Progenitor cell of endocrine pancreas (in vitro differentiated cells): ENCODE measurements at places on chromosomes 3 and 15.

DNA sequence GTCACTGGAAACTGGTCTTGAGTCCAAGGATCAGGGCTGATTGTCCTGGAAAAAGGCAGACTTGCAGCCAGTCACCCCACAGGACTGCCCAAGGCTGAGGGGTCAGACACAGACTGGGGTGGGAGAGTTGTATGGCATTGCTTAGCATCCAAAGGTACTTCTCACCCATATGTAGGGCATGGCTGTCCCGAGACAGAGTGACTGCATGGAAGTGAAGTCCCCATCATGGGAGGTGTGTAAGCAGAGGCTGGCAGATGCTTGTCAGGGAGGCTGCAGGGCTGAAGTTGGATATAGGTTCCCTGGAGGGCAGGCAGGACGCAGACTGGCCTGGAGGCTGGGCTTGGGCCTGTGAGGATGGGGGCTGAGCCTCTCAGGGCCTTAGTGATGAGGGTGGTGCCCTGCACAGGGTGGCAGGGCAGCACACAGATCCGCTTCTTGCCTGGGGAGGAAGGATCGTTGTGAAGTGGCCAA, 31.1 kb downstream of the PSTPIP1 start:
- DNase-seq, result no peak

- DNase-seq, result no peak
These were observed 63.3 kb upstream of the GATM start for GRCh38 chr15:45441686-45442085.

- no peak for DNase-seq
These were observed 43.7 kb downstream of the ATP8B4 start for GRCh38 chr15:50075319-50075718.

DNA sequence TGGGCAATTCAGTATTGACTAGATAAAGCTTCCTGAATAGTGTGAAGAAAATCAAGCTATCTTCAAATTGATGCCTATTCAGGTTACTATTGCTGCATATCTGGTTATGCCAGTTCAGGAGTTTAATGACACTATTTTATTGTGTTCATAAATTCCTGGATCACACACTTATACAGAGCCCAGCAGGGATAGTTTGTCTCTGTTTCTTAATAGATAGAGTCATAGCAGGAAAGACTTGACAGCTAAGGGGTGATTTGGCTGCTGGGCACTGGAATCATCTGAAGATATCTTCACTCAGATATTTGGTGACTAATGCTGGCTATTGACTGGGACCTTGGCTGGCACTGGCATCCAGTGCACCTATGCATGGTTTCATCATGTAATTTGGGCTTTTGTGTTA, 187.8 kb downstream of the PYDC2 start:
- no peak for DNase-seq

- no peak for DNase-seq
These were observed 28.8 kb upstream of the EPHB1 start for GRCh38 chr3:134766290-134766689.

GRCh38 chr15:71679793-71680353, 130.5 kb upstream of the NR2E3 start:
- DNase-seq, result no peak

GRCh38 chr15:70447521-70447920, 315.8 kb downstream of the UACA start:
- no peak for DNase-seq

DNA sequence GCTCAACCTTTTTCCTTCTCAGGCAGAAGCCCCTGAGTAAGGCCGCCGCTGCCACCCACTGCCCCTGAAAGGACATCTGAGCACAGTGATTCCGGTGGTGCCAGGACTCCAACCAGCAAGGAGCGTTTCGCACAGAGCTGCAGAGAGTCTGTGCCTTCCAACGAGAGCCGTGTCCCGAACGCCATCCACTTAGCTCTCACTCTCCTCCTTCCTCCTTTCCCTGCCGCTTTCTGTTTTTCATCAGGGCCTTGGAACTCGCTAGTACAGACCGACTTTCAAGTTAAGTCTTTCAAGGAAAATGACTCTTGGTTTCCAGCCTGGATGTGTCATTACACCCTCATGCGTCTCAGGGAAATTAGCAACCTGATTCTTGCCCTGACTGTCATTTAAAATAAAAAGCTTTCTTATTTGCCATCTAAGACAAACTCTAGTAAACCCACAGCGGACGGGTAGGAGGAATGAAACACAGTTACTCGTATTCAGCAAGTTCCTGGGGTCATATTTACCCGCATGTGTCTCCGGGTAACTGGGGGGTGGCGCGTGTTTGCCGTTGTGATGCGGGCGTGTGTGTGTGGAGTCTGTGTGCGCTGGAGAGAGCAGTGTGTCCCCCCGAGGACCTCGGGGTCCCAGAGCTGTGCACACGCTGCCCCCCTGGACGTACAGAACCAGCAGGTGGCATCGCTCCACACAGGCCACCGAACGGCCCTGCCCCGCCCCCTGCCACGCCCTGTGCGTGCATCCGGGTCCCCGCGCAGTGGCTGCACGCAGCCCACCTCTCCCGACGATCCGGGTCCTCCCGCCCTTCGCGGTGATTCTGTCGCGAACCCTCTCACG, 30.4 kb upstream of the ALDH1A3 start:
- DNase-seq, result peak; percentile 23
